ENCODE measurements at places on chromosomes 7 and 10.
A peak's percentile ranks its signal among the peaks of the same experiment; 100 is the strongest.

- DNase-seq = no peak
Measured at GRCh38 chr7:27251652-27252590, 9.3 kb downstream of the EVX1 start.

- DNase-seq = no peak
Measured at GRCh38 chr7:133139350-133139749, 57.5 kb upstream of the CHCHD3 start.

GRCh38 chr7:123242467-123243092 lies 42.8 kb upstream of the SLC13A1 start:
- DNase-seq = no peak

DNA sequence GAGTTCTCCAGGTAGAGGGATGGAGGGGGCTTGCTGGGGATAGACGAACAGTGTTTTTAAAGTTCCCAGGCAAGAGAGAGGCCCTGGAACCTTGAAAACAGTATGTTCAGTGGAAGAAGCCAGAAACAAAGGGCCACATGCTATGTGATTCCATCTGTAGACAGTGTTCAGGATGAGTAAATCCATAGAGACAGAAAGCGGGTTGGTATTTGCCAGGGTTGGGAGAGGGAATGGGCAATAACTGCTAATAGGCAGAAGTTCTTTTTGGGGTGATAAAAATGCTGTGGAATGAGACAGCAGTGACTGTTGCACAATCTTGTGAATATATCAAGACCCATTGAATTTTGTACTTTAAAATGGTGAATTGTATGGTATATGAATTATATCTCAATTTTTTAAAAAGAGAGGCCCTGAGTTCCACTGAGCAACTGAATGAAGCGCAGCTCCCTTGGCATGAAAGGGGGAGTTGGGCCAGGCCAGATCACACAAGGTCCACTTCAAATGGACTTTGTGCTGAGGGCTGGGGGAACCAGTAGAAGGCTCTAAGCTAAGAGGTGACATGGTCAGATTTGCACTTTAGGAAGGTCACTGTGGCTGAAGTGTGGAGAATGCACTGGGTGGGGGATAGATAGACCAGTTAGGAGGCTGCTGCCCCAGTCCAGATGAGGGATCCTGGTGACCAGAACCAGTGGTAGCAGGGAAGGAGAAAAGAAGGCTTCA lies 34.0 kb downstream of the LEP start:
- DNase-seq = no peak

DNA sequence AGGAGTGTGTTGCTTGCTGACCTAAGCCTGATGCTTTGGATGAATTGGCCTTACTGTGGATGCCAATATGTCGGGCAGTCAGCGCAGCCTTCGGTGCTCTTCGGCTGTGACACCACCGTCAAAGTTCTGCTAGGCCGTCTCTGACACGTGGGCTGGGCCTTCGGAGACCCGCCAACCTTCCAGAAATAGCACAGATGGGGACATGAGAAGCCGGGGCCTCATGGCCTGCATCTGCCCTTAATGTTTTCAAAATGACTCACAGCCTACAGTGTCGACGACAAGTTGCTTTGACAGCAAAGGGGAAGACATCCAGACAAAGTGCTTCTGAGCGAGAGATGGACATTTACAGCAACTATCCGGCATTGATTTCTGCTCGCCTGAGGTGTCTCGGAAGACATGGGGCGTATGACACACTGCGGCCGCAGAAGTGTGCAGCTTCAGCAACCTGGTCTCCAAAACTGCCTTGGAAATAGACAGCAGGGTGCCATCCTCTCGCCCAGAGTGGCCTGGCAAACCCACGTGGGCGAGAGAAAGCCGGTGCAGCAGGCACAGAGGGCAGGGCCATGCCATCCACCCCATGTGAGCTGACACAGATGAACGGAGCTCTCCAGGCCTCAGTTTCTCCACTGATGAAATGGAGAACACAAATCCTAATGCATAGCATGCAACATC lies 94.0 kb upstream of the PPP2R2D start:
- no peak for DNase-seq

- no peak for DNase-seq
Measured at GRCh38 chr7:45021604-45022296, 21.7 kb downstream of the CCM2 start.

- DNase-seq = peak; percentile 58
Measured at GRCh38 chr7:65722361-65722792, 150.5 kb upstream of the VKORC1L1 start.

DNA sequence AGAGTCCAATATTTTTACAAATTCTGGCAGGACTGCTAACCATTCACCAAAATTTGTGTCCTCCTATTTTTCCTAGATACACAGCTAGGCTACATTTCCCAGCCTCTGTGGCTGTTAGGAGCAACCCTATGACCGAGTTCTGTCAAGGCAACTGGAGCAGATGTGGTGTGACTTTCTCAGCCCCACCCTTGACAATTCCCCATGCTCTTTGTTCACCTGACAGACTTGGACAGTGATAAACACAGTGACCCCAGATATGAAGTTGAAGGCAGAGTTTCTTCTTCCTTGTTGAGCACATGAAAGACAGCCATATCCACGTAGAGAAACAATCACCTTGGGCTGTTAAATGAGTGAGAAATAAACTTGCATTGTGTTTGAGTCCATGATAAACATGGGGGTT lies 1162.1 kb downstream of the SORCS3 start:
- no peak for DNase-seq

- DNase-seq = no peak
Measured at GRCh38 chr7:123719197-123719721, 29.5 kb downstream of the WASL start.

GRCh38 chr10:22365233-22365632 lies 19.9 kb downstream of the SPAG6 start:
- no peak for DNase-seq

- no peak for DNase-seq
Measured at GRCh38 chr10:2342206-2342605, 604.9 kb upstream of the ADARB2 start.

- DNase-seq = no peak
Measured at GRCh38 chr10:70920519-70920918, 32.2 kb upstream of the PCBD1 start.

DNA sequence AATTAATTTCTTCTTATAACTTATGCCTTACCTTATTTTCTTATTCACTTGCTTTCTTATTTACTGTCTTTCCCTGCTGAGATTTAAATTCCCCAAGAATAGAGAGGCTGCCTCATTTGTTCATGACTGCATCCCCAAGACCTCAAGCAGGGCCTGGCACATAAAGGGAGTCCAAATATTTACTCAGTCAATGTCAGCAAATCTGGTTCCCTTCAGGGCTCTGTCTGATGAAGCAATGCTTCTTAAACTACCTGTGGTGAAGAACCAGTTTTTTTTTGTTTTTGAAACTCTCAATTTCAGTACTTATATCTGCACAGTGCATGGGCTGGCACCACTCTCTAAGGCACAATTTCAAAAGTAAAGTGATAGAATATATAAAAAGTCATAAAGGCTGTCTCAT lies 4.7 kb downstream of the ZNF239 start:
- no peak for DNase-seq

DNA sequence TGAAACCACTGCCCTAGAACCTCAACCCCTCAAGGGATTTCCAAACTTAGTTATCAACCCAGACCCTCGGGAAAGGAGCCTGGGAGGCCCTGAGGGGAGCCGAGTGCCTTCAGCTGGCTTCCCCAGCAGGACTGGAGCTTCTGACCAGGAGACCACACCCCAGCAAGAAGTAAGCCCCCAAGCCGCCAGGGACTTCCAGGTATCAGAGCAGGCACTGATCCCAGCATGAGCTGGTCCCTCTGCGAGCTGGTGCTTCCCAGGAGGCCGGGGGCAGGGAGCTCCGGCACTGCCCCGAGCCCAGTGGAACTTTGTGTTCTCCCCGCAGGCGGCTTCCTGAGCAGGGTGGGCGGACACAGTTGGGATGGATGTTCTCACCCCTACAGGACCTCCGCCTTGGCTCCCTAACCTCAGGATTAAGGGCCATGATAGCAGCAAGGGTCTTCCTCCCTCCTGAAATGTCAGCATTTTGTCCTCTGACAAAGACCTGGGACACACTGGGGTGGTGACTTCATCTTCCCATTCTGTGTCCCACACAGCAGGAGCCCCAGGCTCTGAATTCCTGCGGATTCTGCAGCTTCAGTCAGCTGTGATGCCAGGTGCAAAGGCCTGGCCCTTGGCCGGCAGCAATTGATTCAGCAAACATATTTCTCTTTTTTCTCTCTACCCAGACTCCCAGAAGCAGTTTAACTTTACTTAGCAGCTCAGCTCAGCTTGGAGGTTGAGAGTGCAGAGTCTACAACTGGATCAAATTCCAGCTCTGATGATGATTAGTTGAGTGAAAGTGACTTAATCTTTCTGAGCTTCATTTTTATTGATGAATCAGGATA lies 11.6 kb downstream of the ATP6V0E2 start:
- no peak for DNase-seq

DNA sequence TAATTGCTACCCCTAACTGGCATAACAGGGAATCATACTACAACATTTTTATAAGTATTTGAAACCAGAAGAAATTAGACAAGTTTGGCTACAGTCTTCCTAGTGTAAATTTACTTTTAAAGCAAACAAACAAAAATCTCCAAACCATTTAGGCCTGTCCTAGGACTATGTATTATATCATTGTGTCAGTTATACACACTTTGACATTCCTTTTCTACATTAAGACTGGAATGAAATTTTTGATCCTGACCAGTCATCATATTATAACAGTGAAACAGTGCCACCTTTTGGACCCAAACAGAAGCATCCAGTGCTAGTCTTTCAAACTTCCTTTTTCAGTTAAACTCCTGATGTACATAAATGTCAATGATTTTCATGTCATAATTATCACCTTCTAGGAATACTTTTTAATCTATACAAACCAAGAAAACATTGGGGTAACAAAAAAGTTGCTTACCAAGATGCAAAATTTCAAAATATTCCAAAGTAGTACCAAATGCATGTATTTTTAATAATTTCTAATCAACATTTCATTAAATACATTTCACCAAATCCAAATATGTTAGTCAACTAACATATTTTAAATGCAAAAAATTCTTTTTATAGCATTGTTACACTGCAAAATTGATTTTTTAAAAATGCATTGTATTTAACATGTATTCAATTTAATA lies 75.7 kb downstream of the IMMP2L start:
- DNase-seq = no peak

DNA sequence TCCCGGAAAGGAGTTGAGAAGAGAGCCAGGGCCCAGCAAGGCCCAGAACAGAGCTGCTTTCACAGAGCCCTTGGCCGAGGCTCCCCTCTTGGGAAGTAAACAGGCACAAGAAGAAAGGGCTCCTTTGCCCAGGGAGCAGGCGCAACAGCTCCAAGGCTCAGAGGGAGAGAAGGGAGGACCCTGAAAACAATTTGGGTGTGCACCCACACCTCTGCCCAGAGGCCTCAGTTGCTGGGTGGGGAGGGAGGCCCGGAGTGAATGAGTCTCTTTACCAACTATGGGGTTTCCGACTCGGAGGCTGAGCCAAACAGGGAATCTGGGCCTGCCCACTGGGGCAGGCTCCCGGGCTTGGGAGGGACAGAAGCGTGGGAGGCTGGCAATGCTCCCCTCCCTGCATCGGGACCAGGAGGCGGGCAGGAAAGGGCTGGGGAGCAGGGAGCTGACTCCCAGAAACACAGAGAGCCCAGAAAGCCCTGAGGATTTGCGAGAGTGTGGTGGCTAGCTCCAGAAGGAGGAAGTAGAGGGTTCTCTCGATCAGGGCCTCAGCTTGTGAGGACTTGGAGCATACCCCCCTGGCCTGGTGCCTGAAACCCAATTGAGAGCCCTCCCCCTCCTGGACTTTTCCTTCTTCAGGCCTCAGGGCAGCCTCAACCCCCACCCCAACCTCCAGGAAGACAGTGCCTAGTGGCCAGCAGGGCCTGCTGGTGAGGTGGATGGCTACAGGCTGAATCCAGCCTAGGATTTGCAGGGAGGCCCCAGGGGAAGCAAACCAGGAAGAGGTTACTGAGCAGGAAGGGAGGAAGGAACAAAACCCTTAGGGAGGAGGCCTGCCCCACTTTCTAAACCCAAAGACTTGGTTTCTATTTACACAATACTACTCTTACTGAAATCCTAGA lies 6.2 kb downstream of the C10orf105 start:
- no peak for DNase-seq

GRCh38 chr7:158924956-158925355 lies 68.6 kb downstream of the DYNC2I1 start:
- no peak for DNase-seq

- DNase-seq = no peak
Measured at GRCh38 chr7:94888551-94888950, 18.8 kb upstream of the PPP1R9A start.

- DNase-seq = no peak
Measured at GRCh38 chr7:141844256-141844655, 3.0 kb upstream of the PRSS37 start.

DNA sequence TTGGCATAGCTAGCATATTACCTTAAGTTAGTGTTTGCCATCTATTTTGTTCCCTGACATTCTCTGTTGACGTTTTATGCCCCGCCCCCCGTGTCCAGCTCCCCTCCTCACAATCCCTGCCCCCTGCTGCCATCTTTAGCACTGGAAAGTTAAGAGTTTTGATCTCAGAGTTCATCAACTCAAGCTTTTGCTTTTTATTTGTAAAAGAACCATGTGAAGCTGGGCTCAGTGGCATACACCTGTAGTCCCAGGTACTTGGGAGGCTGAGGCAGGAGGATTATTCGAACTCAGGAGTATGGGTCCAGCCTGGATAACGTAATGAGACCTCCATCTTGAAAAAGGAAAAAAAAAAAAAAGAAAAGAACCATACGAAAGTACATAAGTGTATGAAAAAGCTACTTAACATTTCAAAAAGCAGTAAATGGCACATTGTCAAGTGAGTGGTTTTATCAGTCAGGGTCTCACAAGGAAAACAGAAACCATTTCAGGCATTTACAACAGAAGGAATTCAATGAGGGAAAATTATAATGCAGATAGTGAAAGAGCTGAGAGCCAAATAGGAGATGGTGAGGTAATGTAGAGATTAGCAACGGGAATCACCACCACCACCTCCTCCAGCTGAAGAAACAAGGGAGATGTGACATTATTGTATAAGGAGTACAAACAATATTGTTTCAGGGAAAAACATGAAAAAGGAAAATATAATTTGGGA lies 64.9 kb downstream of the MCU start:
- DNase-seq = no peak

DNA sequence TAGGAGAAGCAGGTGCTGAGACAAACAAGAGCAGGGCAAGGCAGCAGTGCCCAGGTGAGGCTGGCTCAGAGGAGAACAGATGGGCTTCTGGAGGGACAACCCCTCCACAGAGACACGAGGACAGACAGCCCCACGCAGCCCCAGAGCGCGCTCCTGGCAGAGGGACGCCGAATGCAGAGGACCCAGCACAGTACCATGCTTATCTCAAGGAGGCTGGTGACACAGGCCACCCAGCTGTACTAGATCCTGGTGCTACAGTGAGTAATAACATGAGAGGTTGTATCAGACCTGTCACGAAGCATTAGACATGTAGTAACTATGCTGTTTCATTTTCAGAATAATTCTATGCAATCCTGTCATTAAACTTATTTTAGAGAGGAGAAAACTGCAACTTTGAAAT lies 60.4 kb upstream of the NCAPG2 start:
- DNase-seq = no peak
